SJSA1 (cell line): ENCODE measurements at places on chromosomes 16 and 17. TPM values are rescaled to one million over a fixed set of nuclear protein-coding genes. Genes with fewer than 3 reads are reported as not detected.

- peak overlapping the region; percentile 27; the same call in 1 of the 2 replicates for H3K27ac ChIP-seq
- no peak for DNase-seq
- H3K36me3 ChIP-seq, result peaks cover 5% of the 10 kb centered on the region
- H3K4me3 ChIP-seq, result peak overlapping the region; percentile 75
Observed at GRCh38 chr17:63740464-63741142, 996 bp downstream of the STRADA start.

The SDF2 gene
- 59.8 and 125 TPM in 2 replicates for total RNA-seq

DNA sequence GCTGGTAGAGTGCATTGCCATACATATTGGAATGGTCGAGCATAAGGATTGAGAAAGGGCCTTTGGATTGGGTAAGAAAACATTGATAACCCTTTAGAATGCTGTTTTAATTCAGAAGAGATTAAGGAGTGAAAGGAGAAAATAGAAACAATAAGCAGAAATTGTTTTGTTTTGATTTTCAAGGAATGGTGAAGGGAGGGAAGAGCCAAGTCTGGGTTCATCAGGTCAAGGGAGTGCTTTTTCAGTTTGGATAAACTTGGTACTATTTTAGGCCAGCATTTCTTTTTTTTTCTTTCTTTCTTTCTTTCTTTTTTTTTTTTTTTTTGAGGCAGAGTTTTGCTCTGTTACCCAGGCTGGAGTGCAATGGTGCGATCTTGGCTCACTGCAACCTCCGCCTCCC, 50.3 kb downstream of the SNTB2 start:
- no peaks in the 10 kb centered on the region for H3K27me3 ChIP-seq
- DNase-seq, result no peak
- peaks cover 7% of the 10 kb centered on the region; the same call in 1 of the 2 replicates for H3K36me3 ChIP-seq
- no peaks in the 10 kb centered on the region for H3K4me1 ChIP-seq
- no peak overlapping the region for H3K27ac ChIP-seq

The VASN gene
- total RNA-seq, result 85.4 and 93.6 TPM in 2 replicates

The TEKT5 gene
- not detected in 2 replicates for total RNA-seq

GRCh38 chr17:34252095-34252443, 3.0 kb upstream of the CCL2 start:
- no peak for DNase-seq
- H3K4me3 ChIP-seq, result no peak overlapping the region
- peak overlapping the region; percentile 85 for H3K27ac ChIP-seq
- H3K4me1 ChIP-seq, result peaks cover 82% of the 10 kb centered on the region
- H3K36me3 ChIP-seq, result no peaks in the 10 kb centered on the region; the same call in 1 of the 2 replicates

DNA sequence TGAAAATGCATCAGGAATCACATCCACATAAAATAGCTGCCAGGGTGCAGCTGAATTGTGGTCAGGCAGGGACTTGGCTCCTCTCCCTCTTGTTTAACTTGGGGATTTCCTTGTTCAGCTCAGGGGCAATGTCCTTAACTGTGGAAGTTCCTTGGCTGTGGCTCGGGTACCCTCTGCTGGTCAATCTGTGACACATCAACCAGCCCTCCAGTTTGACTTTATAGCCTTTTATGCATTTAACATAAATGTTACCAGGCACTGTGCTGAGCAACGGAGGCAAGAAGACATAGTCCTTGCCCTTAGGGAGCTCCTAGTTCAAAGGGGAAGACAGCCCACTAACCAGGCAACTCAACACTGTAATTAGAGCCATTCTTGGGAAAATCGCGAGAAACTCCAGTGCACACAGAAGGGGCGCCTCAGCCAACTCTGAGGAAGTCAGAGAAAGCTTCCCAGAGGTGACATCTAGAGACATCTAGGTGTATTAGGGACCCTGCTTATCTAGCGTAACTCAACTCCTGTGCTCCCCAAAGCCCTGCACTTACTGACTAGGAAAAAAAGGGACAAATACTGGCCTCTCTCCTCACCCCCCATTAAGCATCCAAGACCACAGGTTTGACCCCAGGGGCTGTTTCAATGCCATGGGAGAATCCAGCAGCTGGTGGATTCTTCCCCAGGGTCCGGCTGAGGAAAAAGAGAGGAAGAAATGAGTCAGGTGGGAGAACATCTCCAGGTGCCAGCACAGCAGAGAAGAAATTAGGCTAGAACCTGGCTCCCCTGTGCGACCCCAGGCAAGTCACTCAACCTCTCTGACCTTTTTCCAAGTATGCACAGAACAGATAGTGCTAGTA, 17.3 kb upstream of the EEF2K start:
- H3K36me3 ChIP-seq, result no peaks in the 10 kb centered on the region
- H3K4me1 ChIP-seq, result peaks cover 20% of the 10 kb centered on the region
- DNase-seq, result peak; percentile 71

The KRT34 gene
- total RNA-seq, result 0.84 and 1.6 TPM in 2 replicates

DNA sequence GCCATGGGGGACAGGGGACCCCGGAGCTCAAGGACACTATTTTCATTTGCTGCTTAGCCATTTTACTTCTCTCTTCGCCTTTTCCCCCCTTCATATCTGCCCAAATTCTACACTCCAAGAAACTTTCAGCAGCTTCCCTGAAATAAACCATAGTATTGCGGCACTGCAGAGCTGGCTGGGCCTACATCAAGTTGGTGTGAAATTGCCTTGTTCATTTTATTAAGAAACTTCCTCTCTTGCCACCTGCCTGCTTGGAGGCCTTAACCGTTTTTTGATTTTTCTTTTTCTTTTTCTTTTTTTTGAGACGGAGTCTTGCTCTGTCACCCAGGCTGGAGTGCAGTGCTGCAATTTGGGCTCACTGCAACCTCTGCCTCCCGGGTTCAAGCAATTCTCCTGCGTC, 7.4 kb upstream of the CPNE2 start:
- no peaks in the 10 kb centered on the region for H3K4me1 ChIP-seq
- DNase-seq, result no peak
- no peak overlapping the region for H3K27ac ChIP-seq
- H3K36me3 ChIP-seq, result peaks cover 9% of the 10 kb centered on the region; the same call in 1 of the 2 replicates
- H3K27me3 ChIP-seq, result no peaks in the 10 kb centered on the region

GRCh38 chr17:6244796-6245195, 174.6 kb downstream of the WSCD1 start:
- H3K27me3 ChIP-seq, result peaks cover 4% of the 10 kb centered on the region; the same call in 1 of the 2 replicates
- H3K4me3 ChIP-seq, result no peak overlapping the region
- H3K27ac ChIP-seq, result no peak overlapping the region
- peaks cover 13% of the 10 kb centered on the region for H3K4me1 ChIP-seq

DNA sequence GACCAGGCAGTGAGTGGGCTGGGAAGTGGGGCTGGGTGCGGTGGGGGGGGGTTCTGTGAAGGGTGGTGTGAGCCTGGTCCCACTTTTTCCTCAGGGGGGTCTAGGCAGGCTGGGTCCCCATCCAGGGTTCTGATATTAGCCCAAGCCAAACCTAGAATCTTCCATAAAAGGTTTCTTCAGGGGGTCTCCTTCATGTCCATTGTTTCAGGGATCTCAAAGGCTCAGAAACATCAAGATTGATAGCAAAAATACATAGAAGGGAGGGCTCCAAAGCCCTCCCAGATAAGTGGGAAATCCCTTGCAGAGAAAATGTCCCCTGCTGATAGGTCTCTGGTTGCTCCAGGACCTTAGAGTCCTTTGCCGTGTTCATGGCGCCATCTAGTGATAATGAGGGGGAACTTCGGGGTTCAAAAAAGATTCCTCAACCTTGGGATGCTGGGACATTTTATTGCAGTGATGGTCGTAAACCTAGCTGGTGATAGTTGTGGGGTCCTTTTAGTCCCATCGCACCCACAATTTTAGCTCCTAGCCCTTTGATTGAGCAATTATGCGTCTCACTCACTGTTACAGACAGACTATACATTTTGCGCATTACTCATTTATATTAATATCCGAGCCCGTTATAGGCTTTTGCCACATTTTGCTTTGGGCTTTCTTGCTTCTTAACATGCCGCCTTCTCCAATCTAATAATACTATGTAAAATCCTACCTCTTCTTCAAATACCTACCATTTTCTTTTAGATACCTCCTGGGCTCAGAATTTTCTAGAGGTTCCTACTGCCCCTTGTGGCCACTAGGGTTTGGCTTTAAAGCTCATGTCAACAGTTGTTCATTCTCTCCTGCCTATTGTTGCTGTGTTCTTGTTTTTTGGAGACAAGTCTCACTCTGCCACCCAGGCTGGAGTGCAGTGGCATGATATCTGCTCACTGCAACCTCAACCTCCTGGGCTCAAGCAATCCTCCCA, 35.1 kb downstream of the IGF2BP1 start:
- no peak overlapping the region for H3K4me3 ChIP-seq
- H3K36me3 ChIP-seq, result peaks cover 25% of the 10 kb centered on the region
- H3K27me3 ChIP-seq, result no peaks in the 10 kb centered on the region
- H3K27ac ChIP-seq, result no peak overlapping the region
- 0 out of 2 replicates have a peak, but pooled peaks cover 3% of the 10 kb centered on the region for H3K4me1 ChIP-seq

- no peak for DNase-seq
- no peak overlapping the region for H3K4me3 ChIP-seq
- H3K27ac ChIP-seq, result no peak overlapping the region
Observed at GRCh38 chr16:85652431-85653221, 36.1 kb downstream of the GINS2 start.

DNA sequence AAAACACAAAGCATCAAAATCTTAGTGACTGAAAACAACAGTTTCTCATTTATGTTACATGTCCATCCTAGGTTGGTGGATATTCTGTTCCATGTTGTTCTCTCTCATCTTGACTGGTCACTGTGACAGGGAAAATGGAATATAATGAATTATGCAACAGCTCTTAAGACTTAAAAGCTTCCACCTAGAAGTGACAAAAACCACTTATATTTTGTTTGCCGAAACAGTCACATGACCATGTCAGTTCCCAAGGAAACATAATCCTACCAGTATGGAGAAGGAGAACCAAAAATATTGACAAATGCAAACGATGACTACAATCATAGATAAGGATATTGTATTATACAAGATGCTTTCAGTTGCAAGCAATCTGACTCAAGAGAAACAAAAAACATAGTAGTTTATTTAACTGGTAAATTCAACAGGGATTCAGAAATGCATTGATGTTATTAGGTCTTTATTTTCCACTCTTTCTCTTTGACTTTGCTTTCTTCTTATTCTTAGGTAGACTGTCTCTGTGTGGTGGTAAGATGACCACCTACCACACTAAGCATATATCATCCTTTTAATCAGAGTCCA, 103.8 kb downstream of the SSH2 start:
- H3K4me1 ChIP-seq, result no peaks in the 10 kb centered on the region
- H3K36me3 ChIP-seq, result no peaks in the 10 kb centered on the region
- no peaks in the 10 kb centered on the region for H3K27me3 ChIP-seq
- no peak for DNase-seq

DNA sequence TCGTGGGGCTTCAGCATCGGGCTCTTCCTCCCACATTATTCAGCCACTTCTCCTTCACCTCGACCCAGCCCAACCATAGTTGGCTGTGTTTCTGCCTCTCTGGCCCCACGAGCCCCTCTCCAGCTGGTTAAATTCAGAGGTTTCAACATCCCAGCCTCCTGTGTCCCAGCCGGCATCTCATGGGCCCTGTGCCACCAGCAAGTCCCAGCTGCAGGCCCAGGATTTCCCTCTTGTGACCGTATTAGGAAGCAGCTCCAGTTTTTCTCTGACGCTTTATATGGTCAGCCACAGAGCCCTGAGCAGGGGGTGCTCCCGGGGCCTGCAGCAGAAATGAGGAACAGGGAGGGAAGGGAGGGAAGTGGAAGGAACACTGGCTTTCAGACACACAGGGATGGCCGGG, 27.4 kb downstream of the MYH11 start:
- DNase-seq, result no peak
- H3K27ac ChIP-seq, result no peak overlapping the region
- no peak overlapping the region for H3K4me3 ChIP-seq
- H3K27me3 ChIP-seq, result no peaks in the 10 kb centered on the region

- no peaks in the 10 kb centered on the region for H3K36me3 ChIP-seq
- no peak overlapping the region for H3K4me3 ChIP-seq
- no peaks in the 10 kb centered on the region for H3K27me3 ChIP-seq
- no peak overlapping the region for H3K27ac ChIP-seq
Observed at GRCh38 chr16:3215601-3216262, 19.2 kb downstream of the ZNF200 start.

DNA sequence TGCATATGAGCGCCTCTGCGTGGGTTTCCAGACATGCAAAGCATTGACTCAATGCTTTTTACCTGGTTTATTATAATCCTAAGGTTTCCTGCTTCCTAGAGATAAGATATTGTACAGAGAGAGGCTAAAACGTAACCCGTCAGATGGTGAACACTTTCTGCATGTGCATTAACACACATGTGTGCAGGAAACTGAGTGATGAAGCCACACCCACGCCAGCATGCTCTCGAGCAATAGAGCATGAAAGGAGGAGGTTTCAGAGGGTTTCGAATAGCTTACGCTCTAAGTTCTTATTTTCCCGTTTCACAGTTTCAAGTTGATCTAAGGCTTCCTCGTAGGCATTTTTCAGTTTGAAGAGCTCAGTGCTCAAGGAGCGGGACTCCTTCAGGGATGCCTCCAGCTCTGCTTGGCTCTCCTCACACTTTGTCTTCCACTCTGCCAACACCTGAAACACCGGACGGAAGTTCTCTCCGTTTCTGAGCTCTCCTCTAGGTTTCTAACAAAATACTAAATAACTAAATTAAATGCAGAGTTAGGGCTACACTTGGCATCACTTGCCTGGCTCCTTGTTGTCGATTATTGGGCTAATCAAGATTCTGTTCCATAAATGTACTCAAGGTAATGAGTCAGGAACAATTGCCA, 23.2 kb downstream of the MYH3 start:
- no peaks in the 10 kb centered on the region for H3K36me3 ChIP-seq
- DNase-seq, result no peak
- no peak overlapping the region for H3K4me3 ChIP-seq
- H3K27me3 ChIP-seq, result no peaks in the 10 kb centered on the region

The UBE2O gene
- total RNA-seq, result 18.6 and 29.7 TPM in 2 replicates

The CCDC78 gene
- total RNA-seq, result 0.26 TPM in 1 of 2 replicates, not detected in the other

DNA sequence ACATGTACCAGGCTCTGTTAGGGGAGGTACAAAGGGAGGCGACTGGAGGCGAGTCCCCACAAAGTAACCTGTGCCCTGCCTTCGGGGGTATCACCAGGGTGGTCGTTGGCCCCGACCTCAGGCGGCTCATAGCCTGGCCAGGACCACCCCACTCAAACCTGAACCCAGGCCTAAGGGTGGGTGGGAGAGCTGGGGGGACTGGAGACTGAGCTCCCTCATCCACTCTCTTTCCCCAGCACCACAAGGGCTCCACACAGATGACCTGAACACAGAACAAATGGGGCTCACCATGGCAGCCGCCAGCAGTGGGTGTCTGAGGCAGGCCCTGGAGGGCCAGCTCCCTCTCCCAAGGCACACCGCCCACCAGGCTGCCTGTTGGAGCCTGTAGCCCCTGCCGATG, 120.6 kb upstream of the TNRC6C start:
- H3K4me1 ChIP-seq, result peaks cover 18% of the 10 kb centered on the region
- H3K27me3 ChIP-seq, result no peaks in the 10 kb centered on the region
- no peak overlapping the region for H3K27ac ChIP-seq
- H3K4me3 ChIP-seq, result no peak overlapping the region
- no peak for DNase-seq
